A549 (cell line): ENCODE measurements at places on chromosomes 11 and 22.

DNA sequence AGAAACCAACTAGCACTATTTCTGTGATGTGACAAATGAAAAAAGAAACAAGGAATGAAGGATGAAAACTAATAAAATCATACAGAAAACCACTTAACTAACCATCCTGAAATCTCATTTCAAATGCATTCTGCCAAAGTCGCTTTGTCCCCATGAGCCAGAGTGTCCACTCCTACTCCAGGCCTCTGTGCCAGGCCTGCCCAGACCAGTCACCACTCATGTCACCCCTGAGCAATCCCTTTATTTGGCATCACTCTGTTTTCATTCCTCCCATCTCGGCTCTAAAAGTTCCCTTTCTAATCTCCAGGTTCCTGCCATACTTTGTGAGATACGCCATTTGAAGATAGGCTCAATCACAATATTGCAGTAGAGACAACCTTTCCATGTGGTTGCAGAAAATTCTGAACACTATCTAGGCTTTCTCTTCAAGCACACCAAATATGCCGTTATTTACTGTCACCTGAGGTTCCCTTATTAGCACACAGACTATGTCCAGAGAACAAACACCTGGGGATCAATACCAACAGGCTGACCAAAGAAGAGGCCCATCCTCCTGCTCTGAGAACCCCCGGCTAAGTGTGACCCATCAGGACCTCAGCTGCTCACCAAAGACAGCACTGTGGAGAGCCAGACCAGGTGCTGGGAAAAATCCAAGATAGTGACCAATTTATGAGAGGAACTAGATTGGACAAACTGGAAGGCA is 202.4 kb downstream of the LARGE1 start:
- DNase-seq: no peak

DNA sequence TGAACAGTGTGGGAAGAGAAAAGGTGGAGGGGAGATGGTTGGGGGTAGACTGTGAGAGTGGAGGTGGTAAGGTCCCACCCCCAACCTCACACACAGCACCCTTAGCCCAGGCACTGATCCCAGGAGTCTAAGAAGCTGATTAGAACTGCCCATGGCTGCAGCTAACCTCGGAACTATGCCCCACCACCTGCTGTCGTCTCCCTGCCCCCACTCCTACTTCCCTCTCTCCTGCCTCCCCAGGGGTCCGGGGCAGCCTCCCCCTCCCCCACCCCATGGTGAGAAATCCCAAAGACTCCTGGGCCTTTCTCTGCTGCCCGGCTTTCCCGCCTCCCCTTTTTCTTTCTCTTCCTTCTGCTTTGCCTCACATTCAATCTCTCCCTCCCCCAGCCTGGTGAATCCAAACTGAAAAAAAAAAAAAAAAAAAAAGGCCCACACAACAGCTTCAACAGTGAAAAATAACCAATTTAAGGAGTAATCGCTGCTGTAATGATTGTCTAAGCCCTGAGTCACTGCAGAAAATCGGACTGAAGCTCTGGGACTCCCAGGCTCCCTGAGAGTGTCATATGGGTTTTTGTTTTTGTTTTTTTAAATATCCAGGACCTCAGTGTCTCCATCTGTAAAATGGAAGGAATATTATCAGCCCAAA is 9.6 kb upstream of the TP53I11 start:
- no peak for DNase-seq

DNA sequence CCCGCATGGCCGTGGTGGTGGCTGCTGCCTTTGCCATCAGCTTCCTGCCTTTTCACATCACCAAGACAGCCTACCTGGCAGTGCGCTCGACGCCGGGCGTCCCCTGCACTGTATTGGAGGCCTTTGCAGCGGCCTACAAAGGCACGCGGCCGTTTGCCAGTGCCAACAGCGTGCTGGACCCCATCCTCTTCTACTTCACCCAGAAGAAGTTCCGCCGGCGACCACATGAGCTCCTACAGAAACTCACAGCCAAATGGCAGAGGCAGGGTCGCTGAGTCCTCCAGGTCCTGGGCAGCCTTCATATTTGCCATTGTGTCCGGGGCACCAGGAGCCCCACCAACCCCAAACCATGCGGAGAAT is 10.9 kb upstream of the ARHGEF17 start:
- DNase-seq: no peak

DNA sequence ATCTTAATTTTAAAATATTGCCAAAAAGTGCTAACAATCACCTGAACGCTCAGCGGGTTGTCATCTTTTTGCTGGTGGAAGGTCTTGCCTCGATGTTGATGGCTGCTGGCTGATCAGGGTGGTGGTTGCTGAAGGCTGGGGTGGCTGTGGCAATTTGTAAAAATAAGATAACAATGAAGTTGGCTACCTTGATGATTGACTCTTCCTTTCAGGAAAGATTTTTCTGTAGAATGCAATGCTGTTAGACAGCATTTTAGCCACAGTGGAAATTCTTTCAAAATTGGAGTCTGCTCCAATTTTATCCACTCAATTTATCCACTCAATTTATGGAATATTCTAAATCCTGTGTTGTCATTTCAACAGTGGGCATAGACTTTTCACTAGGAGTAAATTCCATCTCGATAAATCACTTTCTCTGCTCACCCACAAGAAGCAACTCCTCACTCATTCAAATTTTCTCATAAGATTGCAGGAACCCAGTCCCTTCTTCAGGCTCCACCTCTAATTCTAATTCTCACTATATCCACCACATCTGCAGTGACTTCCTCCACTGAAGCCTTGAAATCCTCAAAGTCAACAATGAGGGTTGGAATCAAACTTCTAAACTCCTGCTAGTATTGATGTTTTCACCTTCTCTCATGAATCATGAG is 78.8 kb downstream of the LINC01488 start:
- DNase-seq: no peak

DNA sequence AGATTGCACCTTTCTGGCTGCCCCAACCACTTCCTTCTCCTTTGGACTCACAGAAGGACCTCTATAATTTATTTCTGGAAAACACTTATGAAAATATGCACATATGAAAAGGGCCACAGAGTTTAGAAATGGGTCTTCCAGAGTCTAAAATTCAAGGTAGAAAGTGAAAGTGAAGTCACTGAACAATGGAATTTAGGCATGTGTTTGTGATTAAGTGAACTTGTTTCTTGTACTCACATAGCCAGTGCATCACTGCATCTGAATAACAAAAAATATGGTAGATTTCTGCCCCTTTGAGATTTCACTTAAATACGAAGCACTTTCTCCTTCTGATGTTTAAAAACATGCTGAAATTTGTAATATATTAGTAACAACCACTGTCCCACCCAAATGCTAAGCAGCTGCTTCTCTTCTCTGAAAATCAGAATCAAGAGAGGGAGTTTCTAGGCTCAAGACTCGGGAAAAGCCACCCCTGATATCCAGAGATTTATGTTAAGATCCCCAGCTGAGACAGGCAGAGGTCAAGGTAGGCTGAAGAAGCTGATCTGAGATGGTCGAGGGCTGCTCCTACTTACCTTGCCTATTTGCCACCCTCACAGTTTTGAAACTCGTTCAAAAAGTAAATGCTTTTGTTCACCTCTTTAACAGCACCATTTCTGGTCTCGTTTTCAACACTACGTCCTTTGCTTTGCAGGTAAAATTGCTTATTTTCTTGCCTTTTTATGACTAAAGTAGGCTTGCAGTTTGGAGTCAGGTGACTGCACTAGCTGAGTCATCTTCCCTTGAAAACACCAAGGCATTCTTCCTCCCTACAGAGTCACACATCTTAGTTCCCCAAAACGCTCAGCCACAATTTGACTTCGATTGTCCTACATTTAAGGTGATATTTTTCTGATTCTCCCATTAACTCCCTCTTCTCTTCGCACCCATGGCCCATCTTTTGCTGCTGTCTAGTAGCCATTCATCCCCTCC is at the start of gene XKR3:
Gene XKR3, minus strand, starts transcription at position 696 of the 972 bp plus-strand sequence. CDS start 17,338 bp downstream, outside the sequence.
- no peak for DNase-seq
